Glutamatergic neuron (in vitro differentiated cells): ENCODE measurements at places on chromosomes 5 and 9. TPM values are rescaled to one million over a fixed set of nuclear protein-coding genes. Genes with fewer than 3 reads are reported as not detected.

ANKRD33B gene
- 14.5 TPM for total RNA-seq

DNA sequence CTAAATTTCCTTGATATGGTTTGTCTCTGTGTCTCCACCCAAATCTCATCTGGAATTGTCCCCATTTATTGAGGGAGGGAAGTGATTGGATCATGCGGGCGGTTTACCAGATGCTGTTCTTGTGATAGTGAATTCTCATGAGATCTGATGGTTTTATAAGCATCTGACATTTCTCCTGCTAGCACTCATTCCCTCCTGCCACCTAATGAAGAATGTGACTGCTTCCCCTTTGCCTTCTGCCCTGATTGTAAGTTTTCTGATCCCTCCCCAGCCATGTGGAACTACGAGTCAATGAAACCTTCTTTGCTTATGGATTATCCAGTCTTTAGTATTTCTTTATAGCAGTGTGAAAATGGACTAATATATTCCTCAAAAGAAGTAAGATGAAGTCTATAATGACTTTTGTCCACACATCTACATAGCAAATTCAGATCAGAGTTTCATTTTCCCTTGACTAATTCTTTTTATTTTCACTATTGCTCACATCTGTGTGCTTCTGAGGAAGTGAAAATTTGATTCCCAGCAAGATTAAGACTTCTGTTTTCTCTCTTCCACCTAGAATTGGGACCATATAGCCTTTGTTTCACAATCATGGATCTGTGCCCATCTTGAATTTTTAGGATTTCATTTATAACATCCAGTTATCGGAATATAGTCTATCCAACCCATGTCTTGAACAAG is 393.5 kb downstream of the DMAC1 start:
- peaks cover 30% of the 10 kb centered on the region for H3K4me1 ChIP-seq
- no peak overlapping the region for H3K27ac ChIP-seq
- H3K4me3 ChIP-seq: no peak overlapping the region
- peaks cover 2% of the 10 kb centered on the region for H3K27me3 ChIP-seq
- peaks cover 5% of the 10 kb centered on the region for H3K36me3 ChIP-seq
- DNase-seq: no peak

DNA sequence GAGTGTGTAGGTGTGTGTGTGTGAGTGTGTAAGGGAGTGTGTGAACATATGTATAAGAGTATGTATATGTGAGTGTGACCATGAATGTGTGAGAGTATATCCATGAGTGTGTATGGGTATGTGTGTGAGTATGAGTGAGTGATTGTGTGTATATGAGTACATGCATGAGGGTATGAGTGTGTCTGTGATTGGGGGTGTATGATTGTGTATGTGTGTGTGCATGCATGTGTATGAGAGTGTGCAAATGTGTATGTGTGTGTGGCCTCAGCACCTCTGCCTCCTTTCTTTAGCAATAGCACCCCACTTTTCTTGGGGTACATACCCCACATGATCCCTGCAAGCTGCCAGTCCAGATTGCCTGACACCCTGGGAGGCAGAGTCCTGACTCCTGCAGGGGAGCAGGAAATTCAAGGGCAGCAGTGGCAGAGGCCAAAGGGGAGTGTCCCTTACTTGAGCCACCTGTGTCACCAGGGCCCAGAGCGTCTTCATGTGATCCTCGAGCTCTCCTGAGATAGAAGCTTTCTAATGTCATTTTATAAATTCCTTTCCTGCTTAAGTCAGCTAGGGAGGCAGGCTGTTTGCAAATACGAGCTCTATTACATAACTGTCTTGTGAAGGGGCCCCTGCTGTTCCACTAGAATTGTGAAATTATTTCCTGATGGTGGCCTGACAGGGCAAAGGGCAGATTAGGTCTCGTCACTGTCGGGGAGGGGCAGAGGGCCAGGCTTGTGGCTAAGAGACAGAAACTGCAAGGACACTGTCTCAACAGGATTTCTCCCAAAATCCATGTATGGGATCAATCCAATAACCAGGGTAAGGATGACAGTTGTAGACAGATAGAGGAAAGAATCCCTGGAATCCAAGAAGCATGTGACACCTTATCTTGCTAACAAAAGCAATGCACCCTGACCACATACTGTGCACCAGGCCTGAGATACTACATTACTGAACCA is 389.1 kb downstream of the GADD45G start:
- no peak overlapping the region for H3K27ac ChIP-seq
- no peaks in the 10 kb centered on the region for H3K36me3 ChIP-seq
- H3K4me3 ChIP-seq: no peak overlapping the region
- DNase-seq: no peak

CCDC69 gene
- 2.0 TPM for total RNA-seq

DNA sequence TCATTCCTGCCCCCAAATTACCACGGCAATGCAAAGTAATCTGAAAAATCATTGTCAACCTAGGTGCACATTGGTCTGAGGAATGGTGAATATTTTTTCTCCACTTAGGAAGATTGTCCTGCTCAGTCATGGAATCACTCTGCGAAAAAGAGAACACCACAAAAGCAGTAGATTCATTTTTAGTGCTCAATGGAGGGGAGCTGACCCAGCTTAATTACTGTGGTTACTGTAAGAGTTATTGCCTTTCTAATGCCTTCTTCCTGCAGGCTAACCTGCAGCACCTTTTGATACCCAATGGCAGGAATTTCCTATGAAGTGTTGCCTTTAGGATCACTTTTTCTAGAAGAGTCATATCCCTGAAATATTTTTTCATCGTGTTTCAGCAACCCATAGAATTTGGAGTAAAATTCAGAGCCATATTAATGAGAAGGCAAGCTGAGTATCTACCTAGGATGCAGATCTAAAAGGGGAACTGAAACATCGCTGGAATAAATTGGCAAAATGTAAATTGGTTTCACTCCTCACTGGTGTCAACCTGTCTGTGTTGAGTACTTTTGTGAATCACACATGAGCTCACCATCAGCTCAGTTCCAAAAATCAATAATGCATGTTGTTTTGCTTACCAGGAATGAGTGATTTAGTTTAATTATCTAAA is 464.5 kb downstream of the CSNK1G3 start:
- H3K27ac ChIP-seq: no peak overlapping the region
- H3K4me1 ChIP-seq: peaks cover 5% of the 10 kb centered on the region
- peaks cover 1% of the 10 kb centered on the region for H3K27me3 ChIP-seq
- H3K36me3 ChIP-seq: peaks cover 7% of the 10 kb centered on the region
- no peak overlapping the region for H3K4me3 ChIP-seq

DNA sequence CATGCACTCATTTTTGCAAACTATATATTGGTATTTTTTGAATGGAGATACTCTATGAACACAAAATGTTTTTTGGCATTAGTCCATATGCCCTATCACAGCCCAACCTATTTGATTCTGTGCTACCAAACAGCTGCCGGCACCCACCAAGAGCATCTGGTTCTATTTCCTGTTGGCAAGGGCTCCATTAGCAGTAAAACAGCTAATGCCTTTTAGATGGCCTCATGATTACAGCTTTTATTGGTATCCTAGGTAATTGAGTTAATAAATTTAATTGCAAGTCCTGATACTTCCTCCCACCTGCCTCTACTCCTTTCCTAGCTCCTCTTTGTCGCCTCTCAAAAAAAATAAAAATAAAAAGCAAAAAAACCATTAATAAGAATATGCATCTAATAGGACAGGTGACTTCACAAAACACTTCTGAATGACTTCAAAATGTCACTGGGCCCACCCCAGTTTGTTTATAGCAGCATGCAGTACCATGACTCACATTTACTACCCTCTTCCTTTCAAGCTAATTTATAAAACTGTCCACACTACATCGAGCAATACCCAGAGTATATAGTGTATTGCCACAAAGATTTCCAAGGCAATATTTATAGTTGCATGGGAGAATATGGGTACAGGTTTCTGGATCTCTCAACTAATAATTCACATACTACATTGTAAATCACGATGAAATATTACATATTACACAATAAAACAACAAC is 620.4 kb downstream of the SLCO4C1 start:
- H3K27ac ChIP-seq: no peak overlapping the region
- H3K4me1 ChIP-seq: peaks cover 2% of the 10 kb centered on the region
- no peaks in the 10 kb centered on the region for H3K27me3 ChIP-seq
- H3K4me3 ChIP-seq: no peak overlapping the region
- no peak for DNase-seq

C9orf153 gene
- total RNA-seq: 0.27 TPM
